ENCODE measurements at places on chromosomes 16 and 17. TPM values are rescaled to one million over a fixed set of nuclear protein-coding genes. Genes with fewer than 3 reads are reported as not detected.

- no peak for DNase-seq
These were observed 9.8 kb downstream of the STAT3 start for GRCh38 chr17:42378359-42378958.

GRCh38 chr17:27944546-27945332 is 51.6 kb upstream of the LYRM9 start:
- no peak for DNase-seq

KCNJ16 gene
- total RNA-seq, result not detected

ABCA6 gene
- 37.0 TPM for total RNA-seq

AARSD1 gene
- 30.6 TPM for total RNA-seq
